ENCODE measurements at places on chromosomes 2 and 18. TPM values are rescaled to one million over a fixed set of nuclear protein-coding genes. Genes with fewer than 3 reads are reported as not detected.
A peak's percentile ranks its signal among the peaks of the same experiment; 100 is the strongest.

Gene HNMT
- 3.4 TPM for total RNA-seq

GRCh38 chr2:149737896-149738295 lies 150.3 kb upstream of the MMADHC start:
- no peak overlapping the region for H3K4me3 ChIP-seq
- H3K27me3 ChIP-seq = no peaks in the 10 kb centered on the region
- H3K4me1 ChIP-seq = no peaks in the 10 kb centered on the region

GRCh38 chr2:53366543-53366942 lies 401.1 kb upstream of the CHAC2 start:
- H3K27ac ChIP-seq = no peak overlapping the region
- no peaks in the 10 kb centered on the region for H3K36me3 ChIP-seq
- no peaks in the 10 kb centered on the region for H3K27me3 ChIP-seq
- H3K4me3 ChIP-seq = no peak overlapping the region
- H3K4me1 ChIP-seq = no peaks in the 10 kb centered on the region

Gene IL1R1
- total RNA-seq = 0.47 TPM

- DNase-seq = no peak
- no peaks in the 10 kb centered on the region for H3K27me3 ChIP-seq
- H3K36me3 ChIP-seq = no peaks in the 10 kb centered on the region
- no peaks in the 10 kb centered on the region for H3K4me1 ChIP-seq
- no peak overlapping the region for H3K4me3 ChIP-seq
These were observed 185.2 kb upstream of the EPC2 start for GRCh38 chr2:148459377-148459778.

DNA sequence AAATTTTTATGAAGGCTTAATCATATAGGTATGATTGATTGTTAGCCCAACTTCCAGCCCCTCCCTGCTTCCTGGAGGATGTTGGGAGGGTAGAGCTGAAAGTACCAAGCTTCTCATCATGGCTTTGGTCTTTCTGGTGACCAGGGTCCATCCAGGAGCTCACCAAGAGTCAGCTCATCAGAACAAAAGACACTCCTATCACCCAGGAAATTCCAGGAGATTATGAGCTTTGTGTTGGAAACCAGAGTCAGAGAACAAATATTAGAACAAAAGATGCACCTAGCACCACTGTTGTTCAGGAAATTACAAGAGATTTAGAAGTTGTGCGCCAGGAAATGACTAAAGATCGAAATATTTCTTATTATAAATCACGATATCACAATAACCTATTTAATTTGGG lies 119.9 kb upstream of the THUMPD2 start:
- H3K4me3 ChIP-seq = no peak overlapping the region
- no peak for DNase-seq
- H3K27me3 ChIP-seq = no peaks in the 10 kb centered on the region
- no peaks in the 10 kb centered on the region for H3K4me1 ChIP-seq
- no peak overlapping the region for H3K27ac ChIP-seq

Gene CTNNA2
- 11.3 TPM for total RNA-seq

GRCh38 chr2:57550912-57551311 lies 495.7 kb upstream of the VRK2 start:
- DNase-seq = no peak
- H3K27ac ChIP-seq = no peak overlapping the region
- no peaks in the 10 kb centered on the region for H3K4me1 ChIP-seq
- no peaks in the 10 kb centered on the region for H3K36me3 ChIP-seq

- 0 out of 2 replicates have a peak overlapping the region, but pooled peaks have one; percentile 63 for H3K27ac ChIP-seq
- H3K36me3 ChIP-seq = 0 out of 2 replicates have a peak, but pooled peaks cover 7% of the 10 kb centered on the region
- peaks cover 9% of the 10 kb centered on the region for H3K4me1 ChIP-seq
- H3K4me3 ChIP-seq = no peak overlapping the region
These were observed 14.4 kb upstream of the WDR75 start for GRCh38 chr2:189426886-189427285.

- H3K27me3 ChIP-seq = no peaks in the 10 kb centered on the region
- DNase-seq = no peak
- H3K36me3 ChIP-seq = no peaks in the 10 kb centered on the region
- no peak overlapping the region for H3K4me3 ChIP-seq
These were observed 25.1 kb downstream of the NEDD4L start for GRCh38 chr18:58069099-58069498.

Gene MDH1B
- total RNA-seq = 1.7 TPM

- no peak overlapping the region for H3K27ac ChIP-seq
- H3K4me1 ChIP-seq = no peaks in the 10 kb centered on the region
- H3K36me3 ChIP-seq = no peaks in the 10 kb centered on the region
- no peak for DNase-seq
These were observed 6.3 kb upstream of the SCYGR8 start for GRCh38 chr2:227739351-227739750.

- no peak overlapping the region for H3K27ac ChIP-seq
- H3K36me3 ChIP-seq = no peaks in the 10 kb centered on the region
- no peak overlapping the region for H3K4me3 ChIP-seq
- H3K4me1 ChIP-seq = peaks cover 22% of the 10 kb centered on the region
- no peak for DNase-seq
These were observed 69.0 kb upstream of the TTC39C start for GRCh38 chr18:23945416-23946079.

- H3K4me3 ChIP-seq = no peak overlapping the region
- H3K27ac ChIP-seq = no peak overlapping the region
- no peak for DNase-seq
These were observed 22.9 kb downstream of the MBP start for GRCh38 chr18:77109648-77110019.

Measured in GM23338 (cell line).